ENCODE measurements at places on chromosomes 7 and 10.

DNA sequence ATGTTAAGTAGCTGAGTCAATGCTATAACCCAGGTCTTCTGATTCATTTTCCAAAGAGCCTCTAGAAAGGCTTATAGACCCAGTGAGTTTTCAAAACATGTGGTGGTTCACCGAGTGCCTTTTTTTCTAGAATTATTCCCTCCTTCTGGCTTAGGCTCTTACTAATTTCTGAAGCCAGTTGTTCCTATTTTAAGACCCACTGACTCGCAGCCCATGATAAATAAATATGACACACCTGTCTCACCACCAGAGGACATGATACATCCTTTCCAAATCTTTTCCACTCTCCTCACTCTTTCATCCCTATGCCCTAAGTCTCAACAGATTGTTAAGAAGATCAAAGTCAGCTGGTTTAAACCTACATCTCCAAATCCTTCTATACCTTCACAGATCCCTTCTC is 126.0 kb upstream of the WNT16 start:
- DNase-seq: no peak

DNA sequence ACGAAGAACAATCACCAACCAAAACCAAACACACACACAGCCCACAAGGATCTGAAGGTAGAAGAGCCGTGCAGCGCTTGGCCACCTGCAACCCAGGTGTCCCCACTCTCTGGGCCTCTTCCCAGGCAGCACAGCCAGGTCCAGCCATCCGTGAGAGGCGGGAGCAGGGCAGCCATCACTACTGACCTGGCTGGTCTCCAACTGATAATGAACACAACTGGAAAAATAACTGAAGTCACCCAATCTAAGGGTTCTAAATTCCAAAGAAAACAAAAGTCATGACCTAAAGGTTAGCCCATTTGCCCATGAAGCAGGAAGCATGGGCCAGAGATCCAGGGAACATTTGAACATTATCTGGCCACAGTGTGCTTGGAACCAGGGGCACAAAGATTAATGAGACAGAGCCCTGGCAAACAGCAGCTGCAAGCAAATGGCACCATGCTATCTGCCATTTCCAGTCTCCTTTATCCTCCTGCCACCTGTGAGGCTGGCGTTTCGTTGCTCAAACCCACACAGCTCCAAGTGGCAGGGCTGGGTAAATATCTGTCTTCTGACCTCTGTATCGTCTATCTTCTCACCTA is 207.9 kb downstream of the TNS3 start:
- DNase-seq: no peak

- no peak for DNase-seq
Measured at GRCh38 chr10:112307358-112308124, 24.3 kb downstream of the TECTB start.

DNA sequence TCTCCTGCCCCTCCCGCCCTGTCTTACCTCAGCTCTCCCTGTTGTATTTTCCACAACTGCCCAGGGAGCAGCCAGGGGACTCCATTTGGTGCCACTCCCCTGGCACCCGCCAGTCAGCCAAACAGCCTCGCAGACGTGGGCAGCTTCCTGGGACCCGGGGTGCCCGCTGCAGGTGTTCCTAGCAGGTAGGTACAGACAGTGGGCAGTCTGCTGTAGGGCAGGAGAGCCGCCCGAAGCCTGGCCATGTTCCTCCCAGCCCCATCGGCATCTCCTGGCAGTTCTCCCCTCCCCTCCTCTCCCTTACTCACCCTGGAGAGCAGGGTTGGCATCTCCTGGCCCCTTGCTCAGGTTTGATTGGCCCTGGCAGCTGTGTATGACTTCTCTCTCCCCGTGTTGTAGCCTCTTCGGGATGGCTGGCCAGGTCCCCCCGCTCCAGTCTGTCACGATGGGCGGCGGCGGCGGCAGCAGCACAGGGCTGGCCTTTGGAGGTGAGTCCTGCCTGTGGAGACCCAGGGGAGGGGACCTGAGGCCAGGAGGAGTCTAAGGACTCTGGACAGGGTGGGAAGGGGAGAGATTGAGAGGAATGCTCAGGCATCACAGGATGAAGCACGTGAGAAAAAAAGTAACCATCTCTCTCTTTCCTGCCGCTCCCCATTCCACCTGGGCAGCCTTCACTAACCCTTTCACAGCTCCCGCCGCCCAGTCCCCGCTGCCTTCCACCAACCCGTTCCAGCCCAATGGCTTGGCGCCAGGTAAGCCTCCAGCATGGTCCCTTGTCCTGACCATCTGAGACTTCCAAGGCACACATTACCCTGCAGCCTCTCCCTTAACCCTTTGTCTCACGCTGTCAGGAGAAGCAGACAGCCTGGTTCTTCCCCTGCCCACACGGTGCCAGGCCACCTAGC is 11.3 kb downstream of the SAP25 start:
- no peak for DNase-seq

- no peak for DNase-seq
Measured at GRCh38 chr10:131816157-131816775, 84.5 kb upstream of the PPP2R2D start.

- DNase-seq: peak; percentile 2
Measured at GRCh38 chr10:21372651-21373410, 152.7 kb downstream of the SKIDA1 start.

DNA sequence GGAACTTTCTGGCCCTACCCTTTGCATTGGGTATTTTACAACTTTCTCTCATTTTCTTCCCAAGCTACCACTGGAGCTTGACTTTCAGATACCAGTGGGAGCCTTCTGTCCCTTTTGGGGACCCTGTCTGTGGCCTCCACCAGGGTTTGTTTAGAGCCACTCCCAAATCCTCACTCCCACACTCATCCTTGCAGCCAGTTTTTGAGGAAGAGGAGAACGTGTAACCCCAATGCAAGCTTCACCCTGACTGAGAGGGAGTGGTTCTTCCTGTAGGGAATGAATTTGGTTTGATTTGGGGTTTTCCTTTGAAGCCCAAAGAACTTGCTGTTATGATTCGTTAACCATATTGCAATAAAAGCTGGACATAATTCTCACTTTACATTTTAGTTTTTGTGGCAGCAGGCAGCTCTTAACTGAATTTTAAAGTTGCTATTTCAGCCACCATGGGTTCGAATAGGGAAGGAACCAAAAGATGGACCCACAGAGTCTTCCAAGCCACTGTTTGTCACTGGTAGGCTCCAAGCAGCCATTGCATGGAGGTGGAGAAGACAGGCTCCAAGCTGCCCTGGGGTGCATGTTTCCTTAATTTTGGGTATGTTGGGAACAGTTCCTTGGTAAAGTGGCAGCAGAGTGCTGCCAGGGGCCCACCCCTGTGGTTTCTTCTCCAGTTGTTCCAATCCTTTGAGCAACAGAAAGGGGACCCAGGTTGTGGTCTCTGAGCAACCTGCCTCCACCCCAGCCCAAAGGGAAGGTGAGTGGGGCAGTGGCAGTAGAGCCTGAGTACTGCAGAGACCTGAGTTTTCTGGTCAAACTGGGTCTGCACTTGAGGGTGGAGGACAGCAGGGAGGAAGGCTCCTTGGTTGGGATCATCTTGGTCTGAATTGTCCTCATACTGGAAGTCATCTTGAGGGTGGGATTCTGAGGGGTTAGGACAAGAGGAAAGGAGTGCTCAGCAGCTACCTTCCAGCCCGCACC is 5.1 kb downstream of the EVX1 start:
- DNase-seq: no peak

- DNase-seq: no peak
Measured at GRCh38 chr7:8386926-8387550, 46.4 kb upstream of the NXPH1 start.

- no peak for DNase-seq
Measured at GRCh38 chr10:69180525-69181204, 631 bp downstream of the SUPV3L1 start.

- DNase-seq: no peak
Measured at GRCh38 chr7:15669443-15670090, 16.9 kb downstream of the MEOX2 start.

DNA sequence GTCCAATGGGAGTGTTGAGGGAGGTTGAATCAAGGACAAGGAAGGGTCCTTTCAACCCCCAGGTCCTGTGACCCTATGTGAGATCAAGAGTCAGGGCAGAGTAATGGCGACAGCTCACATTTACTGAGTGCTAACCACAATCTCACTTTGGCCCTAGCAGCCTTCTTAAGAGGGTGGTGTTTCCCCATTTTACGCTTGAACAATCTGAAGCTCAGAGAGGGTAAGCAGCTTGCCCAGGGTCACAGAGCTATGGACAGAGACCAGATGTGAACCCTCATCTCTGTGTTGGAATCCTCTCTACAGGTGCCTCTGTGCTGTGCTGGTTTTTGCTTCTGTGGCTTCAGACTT is 102.0 kb downstream of the GRK5 start:
- DNase-seq: no peak

GRCh38 chr10:35387768-35388167 is 51.5 kb downstream of the CCNY start:
- DNase-seq: no peak

DNA sequence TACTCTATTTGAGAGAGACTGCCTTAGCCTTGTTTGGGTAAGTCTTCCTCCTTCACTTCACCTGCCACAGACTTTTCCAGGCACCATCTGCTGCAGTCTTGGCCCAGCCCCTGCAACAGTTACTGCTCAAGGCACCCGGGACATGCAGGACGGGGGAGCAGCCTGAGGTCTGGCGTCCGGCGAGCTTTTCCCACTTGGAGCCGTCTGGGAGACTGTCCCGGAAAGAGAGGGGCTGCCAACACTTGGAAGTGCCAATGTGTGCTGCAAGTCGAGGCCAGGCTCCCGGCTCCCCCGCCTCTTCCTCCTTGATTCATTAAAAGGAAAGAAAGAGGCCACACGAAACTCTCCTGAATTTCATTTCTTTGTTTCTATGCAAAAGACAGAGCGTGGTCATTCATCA is 13.7 kb downstream of the HTRA1 start:
- no peak for DNase-seq

DNA sequence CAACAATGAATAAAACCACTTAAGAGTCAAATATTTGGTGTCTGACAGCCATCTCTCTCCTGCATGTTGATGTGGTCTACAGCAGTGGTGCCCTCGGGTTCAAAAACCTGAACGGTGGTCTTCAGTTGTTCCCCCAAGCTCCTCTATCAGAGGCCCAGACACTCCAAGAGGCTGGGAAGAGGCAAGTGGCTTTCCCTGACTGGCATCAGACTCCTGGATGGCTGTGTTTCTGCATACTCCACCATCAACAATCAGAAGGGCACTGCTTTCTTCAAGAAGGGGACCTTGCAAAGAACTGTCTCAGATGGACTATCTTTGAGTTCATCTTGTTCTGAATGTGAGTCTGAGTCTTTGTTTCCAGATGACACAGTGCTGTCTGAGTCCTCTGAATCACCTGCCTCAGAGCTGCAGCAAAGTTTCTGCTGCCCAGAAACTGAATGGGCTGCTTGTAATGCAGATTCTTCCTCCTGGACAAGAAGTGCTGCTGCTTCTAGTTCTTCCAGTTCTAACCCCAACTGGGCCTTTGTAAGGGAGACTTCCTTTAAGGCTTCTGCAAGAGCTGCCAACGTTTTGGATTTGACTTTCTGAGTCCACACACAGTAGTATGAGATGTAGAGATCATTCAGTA is 5.9 kb upstream of the SGMS1 start:
- DNase-seq: no peak
